ENCODE measurements at places on chromosomes 5 and 9.

- DNase-seq = no peak
Measured at GRCh38 chr5:120375248-120375647, 88.9 kb upstream of the PRR16 start.

DNA sequence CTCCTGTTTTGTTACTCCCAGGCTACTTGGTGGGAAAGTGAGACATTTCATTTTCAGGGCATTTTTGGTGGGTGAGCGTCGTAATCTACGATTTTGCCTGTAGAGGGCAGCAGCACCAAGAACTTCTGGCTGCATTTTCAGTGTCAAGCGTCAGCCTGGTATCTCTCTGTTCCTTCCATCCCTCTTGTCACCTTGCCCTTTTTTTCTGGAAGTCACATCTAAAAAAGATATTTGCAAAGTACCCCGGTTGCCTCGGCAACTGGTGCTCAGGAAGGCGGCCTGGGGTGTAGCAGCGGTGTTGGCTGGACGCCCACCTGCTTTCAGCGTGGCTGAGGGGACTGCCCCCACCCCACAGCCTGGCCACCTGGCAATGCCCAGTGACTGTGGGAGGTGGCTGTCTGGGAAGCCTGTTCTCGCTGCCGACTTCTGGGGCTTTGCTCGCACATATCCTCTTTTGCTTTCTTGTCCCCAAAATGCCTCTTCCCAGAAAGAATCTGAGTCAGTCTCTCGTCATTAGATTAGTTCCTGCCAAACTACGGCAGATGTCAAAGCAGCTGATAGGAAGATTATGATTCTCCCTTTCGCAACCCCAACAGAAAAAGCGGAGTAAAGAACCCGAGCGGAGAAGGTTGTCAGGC, 84.5 kb downstream of the ACER2 start:
- peak; percentile 51 for DNase-seq

GRCh38 chr5:76341651-76342334, 61.3 kb upstream of the IQGAP2 start:
- DNase-seq = peak; percentile 49

- DNase-seq = no peak
Measured at GRCh38 chr9:116870566-116870965, 183.5 kb downstream of the TRIM32 start.

DNA sequence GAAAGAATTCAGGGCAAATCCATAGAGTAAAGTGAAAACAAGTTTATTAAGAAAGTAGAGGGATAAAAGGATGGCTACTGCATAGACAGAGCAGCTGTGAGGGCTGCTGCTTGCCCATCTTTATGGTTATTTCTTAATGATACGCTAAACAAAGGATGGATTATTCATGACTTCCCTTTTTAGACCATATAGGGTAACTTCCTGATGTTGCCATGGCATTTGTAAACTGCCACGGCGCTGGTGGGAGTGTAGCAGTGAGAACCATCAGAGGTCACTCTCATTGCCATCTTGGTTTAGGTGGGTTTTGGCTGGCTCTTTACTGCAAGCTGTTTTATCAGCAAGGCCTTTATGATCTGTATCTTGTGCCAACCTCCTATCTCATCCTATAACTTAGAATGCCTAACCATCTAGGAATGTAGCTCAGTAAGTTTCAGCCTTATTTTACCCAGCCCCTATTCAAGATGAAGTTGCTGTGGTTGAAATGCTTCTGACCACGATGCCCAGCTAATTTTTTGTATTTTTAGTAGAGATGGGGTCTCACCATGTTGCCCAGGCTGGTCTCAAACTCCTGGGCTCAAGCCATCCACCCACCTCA, 42.1 kb downstream of the RFK start:
- no peak for DNase-seq

DNA sequence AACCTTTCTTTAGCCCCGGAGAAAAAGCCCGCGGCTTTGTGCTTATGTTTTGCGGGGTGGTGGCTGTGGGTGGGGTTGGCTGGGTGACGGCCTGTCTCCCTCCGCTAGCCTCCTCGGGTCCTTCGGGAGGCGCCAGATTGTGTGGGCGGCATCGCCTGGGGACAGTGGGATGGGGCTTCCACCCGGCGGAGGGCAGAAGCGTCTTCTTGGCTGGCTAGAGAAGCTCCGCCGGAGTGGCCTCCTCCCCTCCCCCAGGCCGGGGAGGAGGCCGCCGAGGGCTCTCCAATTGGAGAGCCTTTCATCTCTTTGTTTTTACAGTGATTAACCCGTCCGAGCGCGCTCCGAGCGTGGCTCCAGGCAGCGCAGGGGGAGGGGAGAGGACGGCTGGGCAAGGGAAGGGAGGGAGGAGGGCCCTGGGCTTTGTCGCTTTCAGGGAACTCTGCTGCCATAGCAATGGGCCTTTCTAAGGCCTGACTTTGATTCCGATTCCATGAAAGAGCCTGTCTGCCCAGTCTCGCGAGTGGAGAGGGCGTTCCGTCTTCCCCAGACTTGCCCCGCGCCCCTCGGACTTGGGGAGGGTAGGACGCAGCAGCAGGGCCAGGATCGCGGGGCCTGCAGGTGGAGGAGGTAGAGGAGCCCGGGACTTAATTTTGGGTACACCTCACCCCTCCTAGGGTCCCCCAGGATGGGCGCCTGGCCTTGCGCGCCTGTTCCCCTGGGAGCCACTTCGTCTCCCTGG, 36.7 kb upstream of the TIFAB start:
- no peak for DNase-seq

GRCh38 chr5:135343413-135343812, 55.6 kb downstream of the MACROH2A1 start:
- no peak for DNase-seq

GRCh38 chr9:20219437-20219836, 402.9 kb downstream of the MLLT3 start:
- no peak for DNase-seq

GRCh38 chr5:172886974-172887501, 53.0 kb downstream of the ERGIC1 start:
- DNase-seq = peak; percentile 95

DNA sequence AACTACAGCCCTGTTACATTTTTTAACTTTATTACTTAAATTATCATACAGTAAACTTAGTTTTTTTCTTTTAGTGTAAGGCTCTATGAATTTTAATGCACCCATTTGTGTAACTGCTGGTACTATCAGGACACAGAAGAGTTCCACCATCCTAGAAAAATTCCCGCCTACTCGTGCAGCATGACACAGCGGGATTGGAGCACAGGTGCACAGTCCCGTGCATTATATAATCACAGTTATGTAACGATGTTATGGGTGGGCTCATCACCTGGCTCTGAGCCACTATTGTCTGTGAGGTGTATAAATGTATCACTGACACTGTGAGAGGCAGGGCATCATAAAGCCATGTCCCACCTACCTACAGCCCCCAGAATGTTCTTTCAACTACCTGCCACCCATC, 80.7 kb downstream of the DRD1 start:
- no peak for DNase-seq

DNA sequence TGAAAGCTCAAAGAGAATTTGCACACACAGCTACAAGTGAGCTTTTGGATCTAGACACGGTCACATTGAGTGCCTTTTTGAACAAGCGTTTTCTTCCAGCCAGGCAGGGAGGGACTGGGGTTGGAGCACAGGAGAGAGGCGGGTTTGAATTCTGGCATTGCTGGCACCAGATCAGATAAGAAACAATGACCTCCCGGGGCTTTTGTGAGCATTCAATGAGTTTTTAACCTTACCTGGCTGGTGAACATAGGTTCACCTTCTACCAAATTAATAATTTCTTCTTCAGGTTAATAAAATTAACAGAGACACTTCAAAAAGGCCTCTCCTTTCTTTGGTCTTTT, 312.9 kb upstream of the MSX2 start:
- DNase-seq = no peak

DNA sequence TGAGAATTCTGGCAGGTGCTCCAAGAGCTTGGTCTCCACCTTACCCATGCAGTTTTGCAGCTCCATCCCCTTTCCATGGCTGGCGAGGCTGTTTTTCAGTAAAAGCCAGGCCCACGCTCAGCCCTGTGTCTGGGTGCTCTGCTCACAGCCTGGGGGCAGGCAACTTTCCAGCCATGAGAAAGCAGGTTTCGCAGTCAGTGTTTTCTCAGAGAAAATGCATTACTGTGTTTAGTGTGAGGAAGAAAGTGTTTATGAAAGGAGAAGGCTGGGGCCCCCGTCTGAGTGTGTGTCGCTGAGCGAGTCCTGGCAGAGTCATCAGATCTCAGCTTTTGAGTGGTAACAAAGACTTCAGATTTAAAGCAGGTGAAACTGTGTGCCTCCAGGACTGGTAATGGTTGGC, 248.1 kb downstream of the IRX1 start:
- no peak for DNase-seq

GRCh38 chr5:143922718-143923117, 110.8 kb downstream of the HMHB1 start:
- DNase-seq = no peak

- DNase-seq = no peak
Measured at GRCh38 chr9:135340143-135340655, 139.4 kb upstream of the PPP1R26 start.
